Activated CD4-positive, alpha-beta T cell treated with anti-CD3 and anti-CD28 coated beads, Interleukin-2, amount 50 U/mL, for 1 hour (primary cell): ENCODE measurements at places on chromosomes 11 and 22.
A peak's percentile ranks its signal among the peaks of the same experiment; 100 is the strongest.

DNA sequence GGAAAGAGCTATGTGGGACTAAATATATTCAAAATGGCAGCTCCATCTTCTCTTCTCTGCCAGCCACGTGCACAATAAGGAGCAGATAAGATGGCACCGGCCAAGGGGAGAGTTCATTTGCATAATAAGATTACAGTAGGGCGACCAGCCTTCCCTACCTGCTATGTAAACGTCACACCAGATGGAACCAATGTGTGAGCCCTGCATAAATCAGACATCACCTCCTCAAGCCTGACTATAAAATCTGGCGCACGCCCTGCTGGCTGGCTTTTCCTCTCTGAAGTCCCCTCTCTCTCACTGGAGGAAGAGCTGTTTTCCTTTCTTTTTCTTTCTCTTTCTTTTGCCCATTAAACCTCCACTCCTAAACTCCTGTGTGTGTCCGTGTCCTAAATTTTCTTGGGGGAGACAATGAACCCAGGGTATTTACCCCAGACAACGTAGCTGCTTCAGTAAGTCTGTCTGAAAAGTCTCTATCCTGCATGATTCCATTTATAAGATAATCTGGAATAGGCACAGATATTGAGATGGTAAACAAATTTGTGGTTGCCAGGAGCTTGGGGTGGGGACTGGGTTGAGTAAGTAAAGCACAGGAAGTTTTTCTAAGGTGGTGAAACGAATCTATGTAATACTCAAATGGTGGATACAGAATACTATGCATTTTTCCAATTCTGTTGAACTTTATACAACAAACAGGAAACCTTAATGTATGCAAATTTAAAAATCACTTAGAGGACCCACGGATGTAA, 670.0 kb upstream of the KIRREL3 start:
- no peak for DNase-seq

DNA sequence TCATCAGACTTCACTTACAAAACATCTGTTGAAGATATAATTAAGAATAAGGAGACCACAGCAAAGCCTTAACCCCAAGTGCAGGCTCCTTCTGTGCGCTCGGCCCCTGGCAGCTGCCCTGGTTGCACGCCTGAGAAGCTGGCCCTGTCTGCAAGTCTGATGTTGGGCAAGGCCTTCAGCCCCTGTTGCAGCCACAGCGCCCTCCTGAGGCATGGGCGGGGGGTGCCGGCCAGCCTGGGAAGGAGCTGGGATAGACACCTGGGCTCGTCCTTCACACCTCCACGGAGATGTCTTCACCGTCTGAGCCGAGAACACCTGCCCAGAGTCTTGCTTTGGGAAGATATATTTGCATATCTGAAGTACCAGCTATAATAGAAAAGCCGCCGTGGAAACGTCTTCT, 104.1 kb downstream of the MPPED1 start:
- DNase-seq, result no peak

DNA sequence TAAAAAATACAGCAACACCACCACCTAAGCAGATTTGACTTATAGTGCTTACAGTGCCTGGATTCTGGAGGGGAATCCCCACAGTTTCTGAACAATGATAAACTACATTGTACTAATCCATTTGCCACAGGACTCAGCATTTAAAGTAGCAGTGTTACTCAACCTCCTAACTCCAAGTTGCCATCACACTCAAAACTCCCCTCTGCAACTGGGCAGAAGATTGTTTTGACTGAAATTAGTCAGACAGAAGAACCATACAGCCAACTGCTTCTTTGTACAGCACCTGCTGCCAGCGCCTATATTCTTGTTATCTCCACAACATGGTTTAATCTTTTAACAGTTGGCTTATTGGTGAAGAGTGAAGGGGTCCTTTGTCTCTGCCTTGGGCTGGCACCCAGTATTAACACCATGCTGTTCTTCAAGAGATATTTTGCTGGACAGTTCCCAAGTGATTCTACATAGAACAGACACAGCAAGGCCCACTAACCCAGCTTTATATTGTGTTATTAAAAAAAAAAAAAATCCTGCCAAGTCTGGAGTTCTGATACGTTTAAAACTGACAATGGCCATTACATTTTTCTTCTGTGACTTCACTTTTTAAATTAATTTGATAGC, 273.2 kb downstream of the DCDC1 start:
- no peak for DNase-seq

GRCh38 chr22:30105483-30105882, 25.2 kb downstream of the HORMAD2 start:
- DNase-seq, result no peak

- peak; percentile 49 for DNase-seq
Observed at GRCh38 chr11:13238879-13239514, 38.6 kb upstream of the BMAL1 start.

DNA sequence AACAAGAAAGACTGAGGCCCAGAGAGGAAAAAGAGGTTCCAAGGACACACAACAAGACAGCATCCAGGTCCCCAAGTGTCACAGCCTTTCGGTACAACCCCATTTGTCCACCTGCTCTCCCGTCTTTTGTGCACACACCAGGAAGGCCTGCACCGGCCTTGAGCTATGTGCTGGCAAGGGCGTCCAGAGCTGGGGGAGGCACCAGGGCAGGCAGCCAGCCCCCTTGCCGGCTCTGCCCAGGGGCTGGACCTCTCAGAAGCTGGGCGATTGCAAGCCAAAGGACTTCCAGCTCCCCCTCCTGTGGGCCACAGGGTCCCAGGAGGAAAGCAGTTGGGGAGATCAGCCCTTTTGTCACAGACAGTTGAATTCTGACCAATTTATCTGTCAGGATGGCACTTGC, 210.5 kb downstream of the MN1 start:
- no peak for DNase-seq

GRCh38 chr11:56916162-56916561, 72.6 kb upstream of the OR5AK2 start:
- no peak for DNase-seq

DNA sequence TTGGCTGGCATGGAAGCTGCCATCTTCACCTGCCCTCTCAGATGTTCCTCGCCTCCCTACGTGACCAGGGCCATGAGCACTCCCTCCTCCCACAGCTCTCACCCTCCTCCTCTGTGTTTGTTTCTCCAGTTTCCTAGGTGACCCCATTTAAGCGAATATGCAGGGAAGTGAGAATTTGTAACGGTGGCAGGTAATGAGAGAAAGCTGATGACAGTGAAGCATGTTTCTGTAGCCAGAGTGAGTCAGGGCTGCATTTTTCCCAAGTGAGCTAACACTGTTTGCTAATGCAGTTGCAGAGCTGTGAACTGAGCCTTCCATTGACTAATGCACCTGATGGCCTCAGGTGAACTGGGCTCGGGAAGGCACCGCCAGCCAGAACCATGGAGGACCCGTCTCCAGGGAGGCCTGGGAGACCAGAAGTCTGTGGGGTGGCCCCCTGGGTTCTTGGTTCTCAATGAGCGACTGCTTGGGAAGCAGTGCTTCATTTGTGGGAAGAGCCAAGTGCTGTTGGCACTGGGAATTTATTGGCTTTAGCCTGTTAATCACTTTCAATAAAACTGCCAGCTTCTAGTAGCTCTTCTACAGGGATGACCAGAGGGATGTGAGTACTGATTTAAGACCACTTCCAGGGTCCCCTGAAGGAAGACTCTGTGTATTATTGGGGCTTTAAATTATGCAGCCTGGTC, 64.5 kb downstream of the BARX2 start:
- DNase-seq, result no peak

GRCh38 chr11:79678780-79679452, 238.1 kb upstream of the TENM4 start:
- no peak for DNase-seq

DNA sequence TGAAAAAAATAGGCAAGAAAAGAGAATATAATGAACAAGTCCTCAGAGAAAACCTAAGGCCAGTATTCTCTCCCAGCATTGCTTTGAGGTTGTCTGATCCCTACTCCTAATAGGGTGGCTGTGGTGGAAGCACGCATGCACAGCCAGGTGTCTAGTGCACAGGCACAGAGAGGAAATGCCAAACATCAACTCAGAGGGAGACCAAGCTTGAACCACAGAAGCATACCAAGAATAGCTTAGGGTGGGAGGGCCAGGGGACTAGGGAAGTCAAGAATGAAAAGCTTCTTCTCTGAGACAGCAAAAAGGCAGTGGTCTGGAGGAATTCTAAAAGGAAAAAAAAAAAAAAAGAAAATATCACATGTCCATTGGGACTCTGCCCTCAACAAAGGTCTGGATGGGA, 244.1 kb upstream of the API5 start:
- DNase-seq, result no peak

- no peak for DNase-seq
Observed at GRCh38 chr11:26578998-26579661, 7.1 kb upstream of the MUC15 start.

- no peak for DNase-seq
Observed at GRCh38 chr11:115521825-115522224, 17.6 kb upstream of the CADM1 start.

- no peak for DNase-seq
Observed at GRCh38 chr11:117866526-117866925, 9.9 kb downstream of the FXYD6 start.

DNA sequence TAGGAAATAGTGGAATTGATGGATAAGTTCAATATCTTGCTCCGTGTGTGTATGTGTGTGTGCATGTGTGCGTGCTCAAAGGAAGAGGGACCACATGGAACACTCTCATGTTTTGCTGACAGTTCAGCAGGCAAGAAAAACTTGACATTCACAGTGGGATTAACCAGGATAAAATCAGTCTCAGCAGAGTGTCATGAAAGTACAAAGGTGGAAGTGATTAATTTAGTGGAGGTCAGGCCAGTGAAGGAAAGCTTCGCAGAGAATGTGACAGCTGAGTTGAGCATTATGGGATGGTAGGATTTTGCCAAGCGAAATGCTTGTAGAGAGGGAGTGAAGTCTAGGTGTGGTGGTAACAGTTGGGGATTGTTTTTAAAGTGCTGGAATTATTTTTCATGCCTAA, 15.7 kb upstream of the FBXO3 start:
- no peak for DNase-seq

DNA sequence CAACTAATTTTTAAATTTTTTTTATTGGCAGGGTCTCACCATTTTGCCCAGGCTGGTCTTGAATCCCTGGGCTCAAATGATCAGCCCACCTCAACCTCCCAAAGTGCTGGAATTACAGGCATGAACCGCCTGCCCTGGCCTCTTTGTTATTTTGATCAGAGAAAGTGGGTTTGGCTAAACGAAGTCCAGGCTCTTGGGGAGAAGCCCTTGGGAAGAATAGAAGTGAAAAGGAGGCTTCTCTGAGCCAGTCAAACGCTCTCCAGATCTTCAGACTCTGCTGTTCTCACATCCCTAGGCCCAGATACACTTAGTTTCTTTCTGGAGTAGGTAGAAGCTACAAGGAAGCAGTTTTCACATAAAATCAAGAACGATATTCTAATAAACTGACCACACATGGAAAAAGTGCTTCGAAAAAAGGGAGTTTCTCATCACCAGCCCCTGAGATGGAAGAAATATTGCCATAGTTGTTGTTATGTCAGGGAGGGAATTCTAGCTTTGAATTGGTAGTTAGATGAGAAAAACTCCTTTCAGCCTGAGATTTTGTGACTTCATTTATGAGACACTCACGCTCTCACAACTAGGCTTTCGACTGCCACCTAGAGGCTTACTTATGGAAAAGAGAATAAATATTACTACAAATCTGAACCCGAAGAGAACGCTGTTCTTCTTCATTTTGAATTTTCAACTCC, 41.7 kb upstream of the AQP11 start:
- no peak for DNase-seq

GRCh38 chr11:28964811-28965210, 856.6 kb downstream of the METTL15 start:
- DNase-seq, result no peak

GRCh38 chr11:44877571-44878497, 72.8 kb downstream of the TP53I11 start:
- DNase-seq, result no peak

DNA sequence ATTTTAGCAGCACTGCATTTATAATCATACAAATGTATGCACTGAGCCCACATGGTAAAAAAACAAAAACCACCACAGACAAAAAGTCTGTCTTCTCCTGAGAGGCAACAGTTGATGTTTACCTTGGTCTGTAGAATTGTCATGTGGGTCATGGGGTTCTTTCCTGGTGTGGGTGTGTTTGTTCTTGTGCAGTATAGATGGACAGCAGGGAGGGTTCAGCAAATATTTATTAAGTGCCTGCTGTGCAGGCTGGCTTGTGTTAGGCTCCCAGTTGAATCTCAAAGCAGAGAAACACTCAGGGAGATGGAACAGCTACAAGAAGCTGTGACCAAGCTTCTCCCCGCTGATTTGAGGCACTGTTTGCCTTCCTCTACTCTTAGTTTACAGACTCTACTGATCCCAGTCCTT, 82.2 kb downstream of the PISD start:
- no peak for DNase-seq

DNA sequence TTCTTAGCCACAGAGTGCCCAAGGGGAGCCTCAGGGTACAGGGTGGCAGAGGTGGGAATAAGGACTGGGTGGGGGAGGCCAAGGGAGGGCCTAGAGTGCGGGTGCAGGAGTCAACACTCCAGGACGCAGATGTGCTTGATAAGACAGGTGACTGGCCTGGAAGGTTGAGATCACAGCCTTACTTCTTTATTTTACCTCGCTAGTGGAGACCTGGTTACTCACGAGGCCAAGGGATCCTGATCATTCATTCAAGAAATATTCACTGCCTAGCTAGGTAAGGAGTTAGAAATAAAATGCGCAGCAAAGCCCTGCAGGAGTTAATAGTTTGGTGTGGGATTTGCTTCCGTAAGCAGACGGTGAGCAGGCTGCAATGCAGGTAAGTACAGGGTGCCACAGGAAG, 13.2 kb upstream of the PEX26 start:
- no peak for DNase-seq

DNA sequence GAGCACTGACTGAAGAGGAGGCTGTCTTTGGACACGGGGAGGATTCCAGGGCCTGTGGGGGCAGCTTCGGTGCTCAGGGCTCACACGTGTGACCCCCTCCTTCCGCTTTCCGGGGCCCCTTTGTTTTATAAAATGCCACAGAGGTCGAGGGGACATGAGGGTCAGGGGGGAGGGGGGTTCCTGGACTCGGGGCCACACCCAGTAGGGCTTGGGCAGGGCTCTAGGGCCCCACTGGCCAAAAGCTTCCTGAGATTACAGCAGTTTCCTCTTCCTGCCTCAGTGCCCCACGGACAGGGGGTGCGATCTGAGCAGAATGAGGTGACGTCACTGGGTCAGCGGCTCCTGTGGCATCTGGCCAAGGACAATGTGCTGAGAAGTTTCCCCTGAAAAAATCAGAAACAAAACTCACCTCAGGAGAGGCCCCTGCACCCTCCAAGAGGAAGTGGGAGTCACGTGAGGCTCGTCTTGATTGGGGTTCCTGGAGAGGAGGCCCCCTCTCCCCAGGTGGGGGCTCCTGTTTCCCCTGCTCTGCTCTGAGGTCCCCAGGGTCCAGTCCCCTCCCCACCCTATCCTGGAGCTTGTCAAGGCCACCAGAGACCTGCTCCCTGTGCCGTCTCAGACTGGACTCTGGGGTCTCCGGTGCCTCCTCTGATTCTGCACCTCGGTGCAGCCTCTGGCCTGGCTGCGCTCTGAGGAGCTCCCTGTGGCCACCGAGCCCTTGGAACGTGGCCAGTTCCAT, 6.4 kb upstream of the IFITM3 start:
- peak; percentile 57 for DNase-seq

- DNase-seq, result no peak
Observed at GRCh38 chr11:74299015-74299414, 12.4 kb downstream of the P4HA3 start.
